ENCODE measurements at places on chromosomes 3 and 15.

DNA sequence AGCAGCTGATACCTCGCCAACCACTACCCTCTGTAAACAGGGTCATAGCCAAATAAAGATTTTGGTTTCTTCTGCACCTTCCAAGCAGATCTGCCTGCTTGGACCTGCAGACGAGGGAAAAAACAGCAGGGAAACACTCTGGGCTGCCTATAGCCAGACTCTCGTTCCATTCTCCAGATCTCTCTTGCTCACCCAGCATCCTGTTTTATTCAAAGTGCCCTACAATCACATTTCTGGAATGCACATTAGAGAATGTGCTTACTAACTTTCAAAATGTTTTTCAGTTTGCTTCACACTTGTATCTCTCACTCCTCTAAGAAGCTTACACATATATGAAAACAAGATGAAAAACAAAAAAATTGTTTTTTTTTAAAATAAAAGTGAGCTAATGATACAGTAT is 71.4 kb downstream of the MLH1 start:
- no peak for DNase-seq

GRCh38 chr3:188362405-188362831 is 208.5 kb downstream of the LPP start:
- no peak for DNase-seq

DNA sequence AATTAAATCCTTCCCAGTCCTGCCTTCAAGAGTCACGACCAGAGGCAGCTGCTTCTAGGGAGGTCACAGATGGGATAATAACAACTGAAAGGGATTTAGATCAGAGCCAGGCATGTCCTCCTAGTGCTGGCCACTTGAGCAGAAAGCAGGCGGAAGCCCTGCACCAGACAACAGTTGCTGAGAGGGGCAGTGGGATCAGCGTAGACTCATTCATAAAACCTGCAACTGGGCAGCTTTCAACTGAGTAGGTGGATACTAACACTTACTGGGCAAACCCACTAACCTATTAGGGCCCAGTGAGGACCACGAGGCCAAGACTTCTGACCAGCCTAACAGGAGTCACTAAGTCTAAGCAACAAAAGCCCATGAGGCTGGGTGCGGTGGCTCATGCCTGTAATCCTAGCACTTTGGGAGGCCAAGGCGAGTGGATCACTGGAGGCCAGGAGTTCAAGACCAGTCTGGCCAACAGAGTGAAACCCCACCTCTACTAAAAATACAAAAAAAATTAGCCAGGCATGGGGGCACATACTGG is 67.0 kb downstream of the DAPK2 start:
- no peak for DNase-seq

DNA sequence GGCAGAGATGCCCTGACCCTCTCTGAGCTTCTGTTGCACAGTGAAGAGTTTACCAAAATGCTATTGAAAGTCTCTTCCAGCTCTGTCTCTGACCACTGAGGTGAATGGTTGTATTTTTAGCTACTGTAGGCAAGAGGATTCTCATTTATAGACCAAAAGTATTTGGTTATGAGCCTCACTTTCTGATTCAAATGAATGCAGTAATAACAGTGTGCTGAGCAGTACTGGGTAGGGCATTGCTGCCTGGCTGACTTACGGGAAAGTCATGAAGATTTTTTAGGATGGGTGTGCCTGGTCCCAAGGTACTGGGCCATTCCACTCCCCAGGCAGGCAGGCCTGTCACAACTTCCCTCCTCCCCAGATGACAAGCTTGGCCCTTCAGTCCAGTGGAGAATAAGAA is 15.5 kb downstream of the PLA1A start:
- DNase-seq: no peak

DNA sequence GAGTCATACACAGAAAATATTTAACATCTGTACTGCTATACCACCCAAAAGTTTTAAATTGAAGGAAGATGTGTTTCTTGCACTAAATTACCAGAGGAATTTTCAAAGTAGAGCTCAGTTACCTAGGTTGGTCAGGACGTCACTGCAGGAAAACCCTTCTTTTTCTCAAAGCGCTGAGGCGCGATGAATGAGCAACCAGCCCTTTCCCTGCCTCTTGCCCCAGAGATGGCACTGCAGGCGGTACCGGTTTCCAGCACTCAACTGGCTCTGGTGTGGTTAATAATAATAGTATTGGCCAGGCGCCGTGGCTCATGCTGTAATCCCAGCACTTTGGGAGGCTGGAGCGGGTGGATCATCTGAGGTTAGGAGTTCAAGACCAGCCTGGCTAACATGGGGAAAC is 49.3 kb downstream of the HES1 start:
- no peak for DNase-seq

DNA sequence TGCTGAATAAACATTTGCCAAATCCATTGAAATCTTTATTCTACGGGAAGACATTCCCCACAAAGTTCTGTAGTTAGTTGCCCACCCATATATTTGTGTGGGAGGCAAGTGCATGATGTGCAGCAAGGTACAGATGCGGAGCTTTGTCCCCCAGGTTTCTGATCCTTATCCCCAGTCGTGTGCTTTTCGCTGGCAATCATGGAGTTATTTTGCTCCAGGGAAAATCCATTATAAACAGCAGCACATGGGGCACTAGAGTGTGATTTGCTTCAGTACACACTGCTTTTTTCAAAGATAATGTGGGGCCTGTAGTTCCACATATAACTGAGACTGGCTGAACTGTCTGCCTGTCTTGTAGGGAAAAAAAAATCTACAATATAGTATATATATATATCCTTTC is 132.1 kb downstream of the FEZF2 start:
- DNase-seq: no peak

GRCh38 chr3:56855856-56856512 is 54.2 kb upstream of the ARHGEF3 start:
- DNase-seq: no peak

Data from activated gamma-delta T cell (primary cell).